ENCODE measurements at places on chromosomes 12 and 14.

GRCh38 chr12:50051101-50051806 lies 6.1 kb upstream of the ASIC1 start:
- H3K36me3 ChIP-seq: no peaks in the 10 kb centered on the region
- H3K27me3 ChIP-seq: peaks cover 49% of the 10 kb centered on the region
- no peak for DNase-seq
- no peak overlapping the region for H3K4me3 ChIP-seq
- no peak overlapping the region for H3K27ac ChIP-seq
- H3K4me1 ChIP-seq: peaks cover 12% of the 10 kb centered on the region

- H3K36me3 ChIP-seq: no peaks in the 10 kb centered on the region
- H3K27ac ChIP-seq: no peak overlapping the region
- H3K4me3 ChIP-seq: no peak overlapping the region
- DNase-seq: no peak
These were observed 43.9 kb upstream of the SLC2A13 start for GRCh38 chr12:40149673-40150260.

DNA sequence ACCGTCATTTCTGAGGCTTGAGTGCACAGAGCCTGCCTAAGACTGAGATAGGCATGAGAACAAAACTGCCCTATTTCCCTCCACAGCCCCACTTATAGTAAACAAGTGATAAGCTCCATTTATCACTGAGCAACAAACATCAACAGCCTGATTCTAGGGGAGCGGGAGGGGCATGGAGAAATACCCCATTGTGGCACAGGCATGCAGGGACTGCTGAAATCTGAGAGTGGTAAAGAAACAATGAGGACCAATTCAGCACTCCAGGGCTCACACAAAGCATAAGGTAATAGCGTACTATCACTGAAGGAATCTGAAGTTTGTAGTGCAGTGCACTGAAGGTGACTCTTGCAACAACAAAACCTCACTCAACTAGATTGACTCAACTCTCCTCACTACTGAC lies 186.7 kb downstream of the ANO2 start:
- no peaks in the 10 kb centered on the region for H3K36me3 ChIP-seq
- no peak for DNase-seq
- H3K27me3 ChIP-seq: peaks cover 15% of the 10 kb centered on the region
- no peak overlapping the region for H3K4me3 ChIP-seq

- no peak overlapping the region for H3K4me3 ChIP-seq
- H3K27me3 ChIP-seq: peaks cover 6% of the 10 kb centered on the region
- no peaks in the 10 kb centered on the region for H3K36me3 ChIP-seq
- no peak overlapping the region for H3K27ac ChIP-seq
- DNase-seq: no peak
- no peaks in the 10 kb centered on the region for H3K4me1 ChIP-seq
These were observed 8.3 kb upstream of the KLRK1 start for GRCh38 chr12:10398168-10398567.

GRCh38 chr14:67815573-67816225 lies 691 bp downstream of the ZFYVE26 start:
- H3K36me3 ChIP-seq: peaks cover 25% of the 10 kb centered on the region
- peaks cover 37% of the 10 kb centered on the region for H3K4me1 ChIP-seq
- no peak for DNase-seq
- H3K27me3 ChIP-seq: no peaks in the 10 kb centered on the region
- peak overlapping the region; percentile 78 for H3K4me3 ChIP-seq

- no peaks in the 10 kb centered on the region for H3K27me3 ChIP-seq
- H3K4me3 ChIP-seq: no peak overlapping the region
- no peaks in the 10 kb centered on the region for H3K4me1 ChIP-seq
- H3K36me3 ChIP-seq: no peaks in the 10 kb centered on the region
- no peak for DNase-seq
- H3K27ac ChIP-seq: no peak overlapping the region
These were observed 506.4 kb downstream of the MED13L start for GRCh38 chr12:115771065-115771464.

- no peak overlapping the region for H3K4me3 ChIP-seq
- H3K27ac ChIP-seq: no peak overlapping the region
- no peaks in the 10 kb centered on the region for H3K4me1 ChIP-seq
- no peaks in the 10 kb centered on the region for H3K36me3 ChIP-seq
- no peaks in the 10 kb centered on the region for H3K27me3 ChIP-seq
These were observed 1330.7 kb upstream of the TMEM132C start for GRCh38 chr12:126936181-126936851.

DNA sequence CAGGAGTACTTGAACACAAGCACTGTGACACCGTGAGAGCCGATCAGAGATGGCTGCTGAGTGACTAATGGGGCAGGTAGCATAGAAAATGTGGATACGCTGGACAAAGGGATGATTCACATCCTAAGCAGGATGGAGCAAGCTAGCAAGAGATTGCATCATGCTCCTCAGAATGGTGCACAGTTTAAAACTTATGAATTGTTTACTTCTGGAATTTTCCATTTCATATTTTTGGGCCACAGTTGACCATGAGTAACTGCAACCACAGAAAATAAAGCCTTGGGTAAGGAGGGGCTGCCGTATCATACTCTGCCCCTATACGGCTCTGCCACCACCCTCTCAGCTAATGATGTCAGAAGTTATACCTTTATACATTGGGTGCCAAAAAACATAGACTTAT lies 23.3 kb upstream of the MARK3 start:
- H3K27me3 ChIP-seq: peaks cover 2% of the 10 kb centered on the region
- H3K4me1 ChIP-seq: no peaks in the 10 kb centered on the region
- no peak overlapping the region for H3K27ac ChIP-seq
- H3K4me3 ChIP-seq: no peak overlapping the region
- H3K36me3 ChIP-seq: no peaks in the 10 kb centered on the region
- DNase-seq: peak; percentile 43

DNA sequence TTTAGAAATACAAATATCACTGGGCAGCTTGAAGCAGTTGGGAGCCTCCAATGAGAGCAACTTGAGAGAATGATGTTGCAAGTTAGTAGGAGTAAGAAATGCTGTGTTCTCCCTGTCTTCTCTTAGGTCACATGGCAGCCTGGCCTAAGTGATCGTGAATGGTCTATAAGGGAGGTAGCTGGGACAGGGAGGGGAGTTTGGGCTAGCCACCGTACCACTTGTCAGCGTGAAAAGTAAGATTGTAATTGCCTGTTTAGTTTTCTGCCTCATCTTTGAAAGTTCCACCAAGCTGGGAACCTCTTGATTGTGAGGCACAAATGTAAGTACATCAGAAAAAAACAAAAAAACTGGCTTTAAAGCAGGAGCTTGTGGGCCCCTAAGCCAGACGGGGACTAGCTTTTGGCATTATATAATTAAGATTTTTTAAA lies 36.4 kb downstream of the MDM2 start:
- no peaks in the 10 kb centered on the region for H3K27me3 ChIP-seq
- no peak for DNase-seq
- H3K27ac ChIP-seq: no peak overlapping the region
- H3K36me3 ChIP-seq: peaks cover 38% of the 10 kb centered on the region
- H3K4me3 ChIP-seq: no peak overlapping the region
- no peaks in the 10 kb centered on the region for H3K4me1 ChIP-seq

DNA sequence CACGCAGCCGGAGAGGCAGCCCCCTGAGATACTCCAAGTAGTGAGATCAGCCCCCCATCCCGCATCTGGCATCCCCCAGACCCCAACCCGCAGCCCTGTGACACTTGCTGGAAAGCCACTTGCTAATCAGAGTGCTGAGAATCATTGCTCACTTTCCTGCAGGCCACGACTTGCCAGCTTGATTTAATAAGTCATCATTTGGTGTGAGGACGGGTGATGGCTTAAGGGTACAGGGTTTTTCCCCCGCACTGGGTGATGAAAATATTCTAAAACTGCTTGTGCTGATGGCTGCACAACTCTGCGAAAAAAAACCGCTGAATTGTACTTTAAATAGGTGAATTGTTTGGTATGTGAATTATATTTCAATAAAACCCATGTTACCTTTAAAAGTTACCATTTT lies 171.2 kb downstream of the FOXN3 start:
- DNase-seq: no peak
- no peak overlapping the region for H3K27ac ChIP-seq
- peaks cover 5% of the 10 kb centered on the region for H3K36me3 ChIP-seq
- H3K4me1 ChIP-seq: peaks cover 26% of the 10 kb centered on the region

DNA sequence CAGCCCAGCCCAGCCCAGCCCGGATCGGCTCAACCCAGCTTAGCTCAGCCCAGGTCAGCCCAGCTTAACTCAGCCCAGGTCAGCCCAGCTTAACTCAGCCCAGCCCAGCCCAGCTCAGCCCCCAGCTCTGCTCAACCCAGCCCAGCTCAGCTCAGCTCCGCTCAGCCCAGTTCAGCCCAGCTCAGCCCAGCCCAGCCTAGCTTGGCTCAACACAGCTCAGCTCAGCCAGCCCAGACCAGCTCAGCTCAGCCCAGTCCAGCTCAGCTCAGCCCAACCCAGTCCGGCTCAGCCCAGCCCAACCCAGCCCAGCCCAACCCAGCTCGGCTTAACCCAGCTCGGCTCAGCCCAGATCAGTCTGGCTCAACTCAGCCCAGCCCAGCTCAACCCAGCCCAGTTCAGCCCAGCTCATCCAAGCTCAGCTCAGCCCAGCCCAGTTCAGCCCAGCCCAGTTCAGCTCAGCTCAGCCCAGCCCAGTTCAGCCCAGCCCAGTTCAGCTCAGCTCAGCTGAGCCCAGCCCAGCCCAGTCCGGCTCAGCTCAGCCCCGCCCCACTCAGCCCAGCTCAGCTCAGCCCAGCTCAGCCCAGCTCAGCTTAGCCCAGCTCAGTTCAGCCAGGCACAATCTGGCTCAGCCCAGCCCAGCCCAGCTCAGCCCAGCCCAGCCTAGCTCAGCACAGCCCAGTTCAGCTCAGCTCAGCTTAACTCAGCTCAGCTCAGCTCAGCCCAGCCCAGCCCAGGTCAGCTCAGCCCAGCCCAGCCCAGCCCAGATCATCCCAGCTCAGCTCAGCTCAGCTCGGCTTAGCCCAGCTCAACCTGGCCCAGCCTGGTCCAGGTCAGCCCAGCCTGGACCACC lies 331.7 kb downstream of the TMEM121 start:
- H3K27ac ChIP-seq: peak overlapping the region; percentile 36
- H3K27me3 ChIP-seq: peaks cover 8% of the 10 kb centered on the region
- H3K4me1 ChIP-seq: peaks cover 74% of the 10 kb centered on the region
- H3K4me3 ChIP-seq: no peak overlapping the region

- no peaks in the 10 kb centered on the region for H3K27me3 ChIP-seq
- peaks cover 86% of the 10 kb centered on the region for H3K36me3 ChIP-seq
- no peak overlapping the region for H3K27ac ChIP-seq
- DNase-seq: no peak
- H3K4me3 ChIP-seq: no peak overlapping the region
These were observed 52.6 kb downstream of the SEC23A start for GRCh38 chr14:39050389-39050788.

GRCh38 chr14:64508215-64508776 lies 3.7 kb downstream of the ZBTB1 start:
- peak overlapping the region; percentile 60 for H3K27ac ChIP-seq
- H3K4me1 ChIP-seq: peaks cover 57% of the 10 kb centered on the region
- H3K4me3 ChIP-seq: no peak overlapping the region
- DNase-seq: no peak
- no peaks in the 10 kb centered on the region for H3K27me3 ChIP-seq
- peaks cover 11% of the 10 kb centered on the region for H3K36me3 ChIP-seq

DNA sequence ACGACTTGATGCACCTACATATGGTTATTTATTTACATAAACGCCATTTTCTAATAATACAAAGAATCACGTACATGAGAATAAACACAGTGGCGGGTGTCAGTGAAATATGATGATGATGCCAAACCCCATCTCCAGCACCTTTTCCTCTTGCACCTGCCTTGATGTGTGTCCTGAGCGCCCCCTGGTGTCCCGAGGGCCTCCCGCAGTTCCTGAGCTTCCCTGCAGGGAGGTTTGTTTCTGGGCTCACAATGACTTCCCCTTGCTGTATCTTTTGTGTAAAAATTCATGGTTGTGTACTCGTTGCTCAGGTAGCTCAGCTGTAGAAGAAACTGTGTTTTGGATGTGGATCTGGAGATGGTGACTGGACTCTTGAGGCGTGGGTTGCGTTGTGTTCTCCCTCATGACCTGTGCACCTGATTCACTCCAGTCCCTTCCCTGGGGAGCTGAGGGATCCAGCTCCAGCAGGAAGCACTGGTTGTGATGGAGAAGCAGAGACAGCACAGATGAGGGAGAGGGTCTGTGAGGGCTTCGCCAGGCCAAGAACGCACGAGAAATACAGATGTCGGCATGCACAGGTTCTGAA lies 1037.8 kb downstream of the TMEM121 start:
- DNase-seq: peak; percentile 58
- no peaks in the 10 kb centered on the region for H3K36me3 ChIP-seq
- no peaks in the 10 kb centered on the region for H3K4me1 ChIP-seq
- H3K27ac ChIP-seq: no peak overlapping the region

DNA sequence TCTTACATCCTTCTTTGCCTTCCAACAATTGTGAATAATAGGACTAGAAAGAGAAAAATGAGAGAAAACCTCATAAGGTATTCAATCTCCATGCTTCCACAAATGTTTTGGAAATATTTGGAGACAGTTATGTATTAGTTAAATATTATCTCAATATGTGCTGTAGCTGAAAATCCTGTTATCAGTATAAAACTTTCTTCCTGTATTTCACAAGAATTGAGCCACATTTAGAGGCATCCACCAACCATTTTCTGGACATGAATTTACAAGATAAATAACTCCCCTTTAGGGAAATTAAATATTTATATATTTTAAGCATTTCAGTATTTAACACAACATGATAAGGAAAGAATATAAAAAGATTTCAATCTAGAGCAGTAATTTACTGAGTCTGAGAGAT lies 200.3 kb downstream of the GPHN start:
- H3K4me3 ChIP-seq: no peak overlapping the region
- H3K4me1 ChIP-seq: no peaks in the 10 kb centered on the region
- DNase-seq: no peak
- no peak overlapping the region for H3K27ac ChIP-seq

GRCh38 chr14:58138031-58138713 lies 13.8 kb downstream of the ARMH4 start:
- H3K36me3 ChIP-seq: no peaks in the 10 kb centered on the region
- no peaks in the 10 kb centered on the region for H3K4me1 ChIP-seq
- no peaks in the 10 kb centered on the region for H3K27me3 ChIP-seq
- no peak for DNase-seq
- no peak overlapping the region for H3K4me3 ChIP-seq

DNA sequence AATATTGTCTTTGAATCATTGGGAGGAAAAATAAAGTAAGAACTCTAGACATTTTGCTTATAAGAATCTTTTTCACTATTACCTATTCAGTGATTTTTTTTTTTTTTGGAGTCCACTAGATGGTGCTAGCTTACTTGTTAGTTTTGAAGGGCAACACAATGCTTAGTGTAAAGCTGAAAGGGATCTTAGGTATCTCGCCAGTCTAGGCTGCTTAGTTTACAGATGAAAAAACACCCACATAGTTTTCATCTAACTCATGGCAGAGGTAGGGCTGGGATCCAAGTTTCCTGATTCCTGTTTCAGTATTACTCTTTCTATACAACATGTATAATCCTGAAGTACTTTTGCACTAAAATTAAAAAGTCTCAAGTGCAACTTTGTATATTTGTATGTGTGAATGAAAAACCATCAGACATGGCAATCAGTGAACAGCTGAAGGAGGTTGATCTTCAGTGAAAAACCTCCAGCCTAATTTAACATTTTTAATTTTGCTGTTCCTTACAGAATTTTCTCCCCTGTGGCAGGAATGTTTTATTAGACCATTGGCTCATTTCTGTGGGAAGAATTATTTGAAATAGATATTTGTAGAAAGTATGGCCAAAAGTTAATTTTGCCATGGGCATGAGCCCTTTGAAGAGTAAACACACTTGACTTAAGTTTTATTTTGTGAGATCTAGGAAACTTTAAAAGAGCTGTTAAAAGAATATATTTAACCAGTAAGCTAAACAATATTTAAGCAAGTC lies 40.7 kb downstream of the LRRIQ1 start:
- no peaks in the 10 kb centered on the region for H3K4me1 ChIP-seq
- H3K27me3 ChIP-seq: no peaks in the 10 kb centered on the region

GRCh38 chr12:56601503-56601902 lies 28.6 kb downstream of the BAZ2A start:
- peak; percentile 29 for DNase-seq
- H3K27me3 ChIP-seq: no peaks in the 10 kb centered on the region
- H3K4me1 ChIP-seq: no peaks in the 10 kb centered on the region
- H3K36me3 ChIP-seq: peaks cover 99% of the 10 kb centered on the region
- no peak overlapping the region for H3K27ac ChIP-seq

All from CD4-positive, alpha-beta T cell (primary cell).